ENCODE measurements at places on chromosomes 12 and 14.

DNA sequence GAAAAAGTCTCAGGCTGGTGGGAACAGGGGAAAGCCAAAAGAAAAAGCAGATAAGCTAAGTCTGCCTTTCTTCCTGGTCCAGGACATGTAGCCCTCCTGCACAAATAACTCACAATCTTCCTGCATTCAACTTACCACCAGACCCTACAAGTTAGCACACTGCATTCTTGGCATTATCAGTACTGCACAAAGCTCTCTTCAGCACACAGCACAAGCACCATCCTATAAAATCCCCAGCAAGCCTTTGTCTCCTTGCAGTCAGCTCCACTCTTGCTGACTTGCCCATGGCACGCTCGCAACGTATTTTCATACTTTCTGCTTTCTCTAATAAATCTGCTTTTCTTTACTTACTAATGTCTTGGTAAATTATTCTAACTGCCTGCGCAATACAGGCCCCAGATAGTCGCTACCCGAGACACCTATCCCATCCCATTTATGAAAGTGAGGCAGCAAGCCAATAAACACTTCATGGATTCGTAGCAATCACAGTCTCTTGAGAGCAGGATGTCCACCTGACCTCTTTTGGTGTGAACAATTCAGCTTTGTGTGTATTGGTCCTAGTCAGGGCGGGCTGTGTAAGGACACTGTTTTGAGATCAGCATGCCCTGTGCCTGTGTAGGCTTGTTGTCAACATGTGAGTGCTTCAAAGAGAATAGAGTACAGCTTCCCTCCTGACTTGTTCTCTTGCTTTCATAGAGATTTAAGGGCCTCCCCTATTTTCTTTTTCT lies 49.0 kb downstream of the TMEM117 start:
- DNase-seq: no peak

GRCh38 chr14:36519431-36520321 lies at the start of gene NKX2-1:
Gene NKX2-1, minus strand, starts transcription at chr14:36520232. Its CDS starts 103 bp downstream, at chr14:36520129.
- no peak for DNase-seq

GRCh38 chr12:100359248-100359647 lies 2.4 kb downstream of the SLC17A8 start:
- no peak for DNase-seq

- no peak for DNase-seq
Observed at GRCh38 chr12:44626883-44627282, 249.2 kb downstream of the NELL2 start.

DNA sequence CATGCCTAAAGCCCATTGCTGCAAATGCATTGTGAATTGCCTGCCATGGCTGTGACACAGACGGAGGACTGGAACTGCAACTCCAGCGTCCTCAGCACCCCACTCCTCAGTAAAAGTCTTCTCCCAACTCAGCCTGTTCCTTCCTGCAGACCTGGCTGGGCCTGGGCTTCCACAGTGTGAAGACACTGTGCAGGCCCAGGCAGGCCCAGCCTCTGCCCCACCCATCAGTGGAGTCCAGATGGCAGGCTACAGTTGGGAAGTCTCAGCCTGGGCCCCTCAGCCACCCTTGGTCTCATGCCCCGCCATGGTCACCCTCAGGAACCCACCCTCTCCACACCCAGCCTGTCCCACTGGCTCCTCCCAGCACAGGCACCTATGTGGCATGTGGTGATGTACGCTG lies 22.0 kb downstream of the VSX2 start:
- DNase-seq: no peak

Data from GF-D8 (cell line).